ENCODE measurements at places on chromosomes 12 and 14.

DNA sequence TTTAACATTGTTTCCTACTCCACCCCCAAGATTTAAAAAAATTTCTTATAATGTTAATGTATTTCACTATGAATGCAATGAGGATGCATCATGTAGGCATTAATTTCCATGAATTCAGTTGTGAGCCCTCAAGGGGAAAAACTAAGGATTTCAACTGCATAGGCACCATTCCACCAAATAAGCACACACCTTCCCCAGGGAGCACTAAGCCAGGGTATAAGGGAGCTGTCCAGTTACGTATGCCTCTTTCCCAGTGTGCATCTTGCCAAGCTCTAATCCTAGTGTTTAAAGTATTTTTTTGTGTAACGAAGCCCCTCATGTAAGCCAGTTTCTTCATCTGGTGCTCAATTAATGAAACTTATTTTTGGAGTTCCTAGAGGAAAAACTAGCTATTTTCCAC lies 6.6 kb downstream of the FERMT2 start:
- no peak for DNase-seq

DNA sequence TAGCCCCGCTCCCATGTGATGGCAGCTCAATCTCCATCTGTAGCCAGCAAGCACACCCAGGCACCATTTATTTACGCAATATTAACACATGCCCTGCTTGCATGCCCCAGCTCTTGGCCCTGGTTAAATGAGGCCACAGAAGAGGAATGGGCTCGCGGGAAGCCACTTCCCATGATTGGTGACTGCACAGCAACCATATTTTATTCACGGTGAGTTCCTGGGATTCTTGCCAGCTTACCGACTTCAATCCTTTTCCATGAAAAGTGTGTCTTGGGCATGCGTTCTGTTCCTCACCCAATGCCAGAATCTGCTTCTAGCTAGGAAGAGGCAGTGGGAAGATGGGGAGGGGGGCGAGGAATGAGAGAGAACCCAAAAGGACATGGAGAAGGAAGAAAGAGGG lies 54.7 kb downstream of the PITPNM2 start:
- DNase-seq = no peak

- no peak for DNase-seq
These were observed 15.0 kb upstream of the ORAI1 start for GRCh38 chr12:121611306-121611705.

GRCh38 chr12:42574851-42575266 lies 14.7 kb downstream of the PRICKLE1 start:
- no peak for DNase-seq

- no peak for DNase-seq
These were observed 33.4 kb upstream of the PLEKHG6 start for GRCh38 chr12:6276956-6277620.

DNA sequence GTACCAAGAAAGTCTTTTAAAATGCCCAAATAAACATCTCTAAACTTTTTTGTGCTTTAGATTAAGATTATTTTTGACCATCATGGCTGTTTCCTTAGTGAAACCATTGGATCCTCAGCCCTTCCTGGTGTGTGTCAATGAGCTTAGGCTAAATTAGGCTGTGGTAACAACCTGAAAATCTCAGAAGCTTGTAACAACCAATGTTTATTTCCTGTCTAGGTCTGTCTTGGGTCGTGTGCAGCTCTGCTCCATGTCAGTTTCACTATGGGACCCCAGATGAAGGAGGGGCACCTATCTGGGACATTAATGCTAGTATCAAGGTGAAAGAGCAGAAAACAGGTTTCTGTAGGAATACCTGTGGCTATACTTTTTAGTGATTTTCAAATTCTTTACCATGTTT lies 49.9 kb downstream of the KCNMB4 start:
- no peak for DNase-seq

DNA sequence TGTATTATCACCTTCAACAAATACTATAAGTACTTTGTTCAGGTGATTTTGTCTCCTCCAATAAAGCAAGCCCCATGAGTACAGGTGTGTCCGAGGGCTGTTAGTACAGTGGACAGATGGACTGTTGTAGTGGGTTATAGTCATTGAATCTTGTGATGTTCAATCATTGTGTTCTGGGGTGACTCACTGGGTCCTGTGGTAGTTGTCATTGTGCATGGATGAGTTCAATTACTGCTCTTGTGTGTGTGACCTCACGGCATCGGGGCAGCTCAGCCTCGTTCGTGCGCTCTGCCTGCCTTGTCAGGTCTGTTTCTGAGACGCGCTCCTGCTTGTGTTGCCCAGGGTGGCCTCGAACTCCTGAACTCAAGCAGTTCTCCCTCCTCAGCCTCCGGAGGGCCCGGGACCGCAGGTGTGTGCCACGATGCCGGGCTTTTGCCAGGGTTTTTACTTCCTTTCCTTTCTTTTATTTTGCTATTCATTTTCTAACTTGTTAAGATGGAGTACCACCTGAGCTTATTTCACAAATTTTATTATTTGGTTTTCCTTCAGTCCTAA lies 72.2 kb downstream of the DDX51 start:
- no peak for DNase-seq

Measured in posterior cingulate gyrus (tissue), 11 donors.